ENCODE measurements at places on chromosomes 2 and 18.

DNA sequence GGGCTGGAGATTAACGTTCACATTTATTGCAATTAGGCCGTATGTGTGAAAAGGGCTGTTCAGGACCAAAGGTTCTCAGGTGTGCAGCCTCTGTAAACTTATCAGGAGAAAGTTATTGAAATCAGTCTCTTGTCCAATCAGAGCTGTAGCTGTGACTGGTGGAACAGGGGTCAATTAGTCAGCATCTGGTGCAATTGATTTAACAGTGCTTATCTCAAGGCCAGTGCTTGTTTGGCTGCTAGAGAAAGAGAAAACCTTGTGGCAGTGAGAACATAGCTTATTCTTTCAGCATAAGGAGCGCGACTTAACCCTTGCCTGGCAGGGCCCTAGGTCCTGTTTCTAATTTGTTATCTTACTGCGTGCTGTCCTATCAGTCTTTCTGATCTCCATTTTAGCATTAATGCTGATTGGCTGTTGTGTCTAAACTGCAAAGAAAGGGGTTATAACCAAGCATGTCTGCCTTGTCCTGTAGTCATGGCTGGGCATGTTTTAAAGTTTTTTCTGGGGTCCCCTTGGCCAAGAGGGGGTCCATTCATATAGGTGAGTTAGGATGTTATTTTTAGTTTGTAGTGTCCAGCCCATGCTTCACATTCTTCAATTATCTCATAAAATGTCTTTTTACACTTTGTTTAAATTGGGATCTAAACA, 66.4 kb downstream of the CYB5A start:
- DNase-seq: no peak

DNA sequence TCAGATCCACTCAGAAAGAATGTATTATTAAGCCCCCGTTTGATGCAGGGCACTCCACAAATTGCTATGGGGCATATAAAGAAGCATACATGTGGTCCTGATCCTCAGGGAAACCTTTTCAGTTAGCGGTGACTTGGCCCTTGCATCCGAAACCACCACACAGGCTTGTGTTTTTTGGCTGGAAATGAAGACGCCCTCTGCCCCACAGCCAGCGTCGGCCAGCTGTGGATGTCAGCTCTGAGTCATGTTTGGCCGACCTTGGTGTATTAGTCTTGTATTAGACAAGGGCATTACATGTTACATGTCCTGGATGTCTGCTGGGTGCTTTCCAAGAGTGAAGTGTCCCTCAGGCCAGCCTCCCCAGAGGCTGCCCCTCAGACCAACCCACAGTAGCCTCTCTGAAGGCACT, 107.6 kb upstream of the MAP3K20 start:
- no peak for DNase-seq

- peak; percentile 24 for DNase-seq
These were observed at the start of gene ACVR2A for GRCh38 chr2:147844697-147845410. Gene ACVR2A (plus strand): TSS chr2:147845029. CDS start chr2:147845153, 124 bp downstream.

GRCh38 chr2:152468899-152469692, 134.1 kb downstream of the FMNL2 start:
- peak; percentile 29 for DNase-seq

GRCh38 chr2:201093573-201093972, 21.8 kb downstream of the NDUFB3 start:
- DNase-seq: no peak

DNA sequence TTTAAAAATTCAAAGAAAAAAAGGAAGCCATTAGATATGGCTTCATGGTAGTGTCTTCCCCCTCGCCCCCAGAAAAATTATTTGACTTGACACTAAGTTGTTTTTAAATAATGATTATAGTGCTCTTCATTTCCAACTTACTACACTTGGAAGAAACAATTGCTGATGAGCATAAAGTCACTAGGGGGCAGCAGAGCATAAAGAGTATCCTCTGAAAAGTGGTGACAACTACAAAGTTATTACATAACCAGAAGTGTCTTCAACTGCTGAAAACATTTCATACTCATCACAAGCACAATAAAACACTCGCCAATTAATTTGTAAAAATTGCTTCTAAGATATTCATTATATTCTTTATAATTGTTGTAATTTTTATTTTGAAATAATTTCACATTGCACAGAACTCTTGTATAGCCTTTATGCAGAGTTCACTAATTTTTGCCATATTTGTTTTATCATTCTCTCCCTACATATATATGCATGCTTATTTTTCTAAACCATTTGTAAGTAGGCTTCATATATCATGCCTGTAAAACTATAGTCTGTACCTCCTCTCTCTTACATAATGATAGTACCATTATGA, 54.9 kb downstream of the EXOC6B start:
- DNase-seq: peak; percentile 68

- DNase-seq: no peak
These were observed 65.1 kb downstream of the MAP4K4 start for GRCh38 chr2:101762451-101763171.

DNA sequence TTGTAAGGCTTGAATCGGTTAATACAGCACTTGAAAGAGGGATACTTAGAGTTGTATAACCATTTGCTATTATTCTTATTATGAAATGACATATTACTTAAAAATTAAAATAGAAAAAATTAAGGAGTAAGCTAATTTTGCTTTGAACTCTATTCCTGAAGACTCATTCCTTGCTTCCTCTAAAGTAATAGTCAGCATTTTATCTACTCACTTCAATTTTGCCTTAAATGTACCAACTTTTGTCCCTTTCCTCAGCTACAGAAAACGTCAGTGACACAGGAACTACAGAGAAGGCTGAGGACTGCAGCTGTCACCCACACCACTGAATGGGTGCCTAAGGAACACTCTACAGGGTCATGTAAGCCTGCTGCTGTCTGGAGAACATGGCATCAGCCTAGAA, 80.7 kb upstream of the OSR1 start:
- DNase-seq: no peak

- DNase-seq: no peak
These were observed 144.9 kb downstream of the TGIF1 start for GRCh38 chr18:3594760-3595368.

DNA sequence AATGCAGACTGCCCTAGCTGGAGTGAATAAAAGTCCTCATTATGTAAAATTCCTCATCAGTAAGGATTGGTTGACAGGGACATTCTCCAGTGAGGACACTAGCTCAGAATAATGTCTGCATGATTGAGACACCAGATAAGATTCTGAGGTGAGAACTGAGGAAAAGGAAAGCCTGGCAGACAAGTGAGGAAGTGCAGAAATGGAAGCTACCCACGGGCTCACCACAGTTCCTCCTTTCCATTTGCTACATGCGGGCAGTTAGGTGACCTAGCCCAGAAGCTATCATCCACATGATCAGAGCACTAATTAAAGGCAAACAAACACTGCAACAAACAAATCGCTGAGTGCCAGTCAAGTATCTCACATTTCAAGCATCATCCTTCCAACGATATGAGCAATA, 27.7 kb downstream of the NETO1 start:
- DNase-seq: no peak

GRCh38 chr18:1595195-1595594, 690.5 kb downstream of the ADCYAP1 start:
- no peak for DNase-seq

GRCh38 chr2:178882666-178883440, 75.6 kb upstream of the TTN start:
- DNase-seq: no peak

GRCh38 chr2:128312411-128312810, 6.3 kb downstream of the HS6ST1 start:
- DNase-seq: no peak

- DNase-seq: peak; percentile 54
These were observed 129.6 kb upstream of the SLC1A4 start for GRCh38 chr2:64859312-64860212.

GRCh38 chr2:127121776-127122176, 14.8 kb upstream of the BIN1 start:
- DNase-seq: no peak

DNA sequence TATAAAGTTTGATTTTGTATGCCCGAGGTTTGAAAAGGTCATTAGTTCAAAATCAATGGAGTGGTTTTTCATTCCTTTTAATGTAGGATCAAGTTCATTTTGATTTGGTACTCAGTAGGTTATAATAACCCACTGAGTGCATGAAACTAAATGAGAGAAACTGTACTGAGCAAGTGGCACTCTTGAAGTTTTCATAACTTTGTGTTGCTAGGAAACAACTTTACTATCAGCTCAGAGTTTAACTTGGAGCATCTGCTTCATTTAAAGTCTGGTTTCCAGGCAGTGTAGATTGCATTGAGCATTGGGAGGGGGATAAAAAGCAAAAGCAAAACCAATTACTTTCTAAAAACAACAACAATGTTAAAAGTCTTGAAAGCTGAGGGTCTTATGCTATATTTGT, 1361.6 kb upstream of the CHAC2 start:
- DNase-seq: no peak

DNA sequence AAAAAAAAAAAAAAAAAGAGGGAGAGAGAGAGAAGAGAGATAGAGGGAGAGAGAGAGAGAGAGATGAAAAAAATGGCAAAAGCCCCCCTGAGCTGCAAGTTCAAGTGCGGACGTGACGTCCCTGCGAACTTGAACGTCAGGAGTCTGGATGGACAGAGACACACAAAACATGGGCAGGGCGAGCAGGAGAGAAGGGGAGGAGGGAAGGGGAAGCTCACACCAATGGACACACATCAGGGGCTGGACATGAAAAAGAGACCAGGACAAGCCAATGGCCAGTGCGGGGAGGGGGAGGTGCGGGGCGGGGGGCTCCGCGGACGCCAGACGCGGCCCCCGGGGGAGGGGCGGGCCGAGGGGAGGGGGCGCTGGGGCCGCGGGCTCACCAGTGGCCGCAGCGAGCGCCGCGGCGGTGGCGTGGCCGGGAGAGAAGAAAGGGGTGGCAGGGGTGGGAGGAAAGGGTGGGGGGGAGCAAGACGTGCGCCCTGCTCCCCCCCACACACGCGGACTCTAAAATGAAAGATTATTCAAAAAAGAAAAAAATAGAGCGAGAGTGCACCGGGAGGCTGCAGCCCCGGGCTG, at the start of gene BCL11A:
TSS of gene BCL11A (minus strand) at position 160 of the 579 bp plus-strand sequence. CDS start 384 bp downstream, outside the sequence.
- peak; percentile 97 for DNase-seq

- DNase-seq: no peak
These were observed 274.2 kb downstream of the CDH19 start for GRCh38 chr18:66329716-66330115.

DNA sequence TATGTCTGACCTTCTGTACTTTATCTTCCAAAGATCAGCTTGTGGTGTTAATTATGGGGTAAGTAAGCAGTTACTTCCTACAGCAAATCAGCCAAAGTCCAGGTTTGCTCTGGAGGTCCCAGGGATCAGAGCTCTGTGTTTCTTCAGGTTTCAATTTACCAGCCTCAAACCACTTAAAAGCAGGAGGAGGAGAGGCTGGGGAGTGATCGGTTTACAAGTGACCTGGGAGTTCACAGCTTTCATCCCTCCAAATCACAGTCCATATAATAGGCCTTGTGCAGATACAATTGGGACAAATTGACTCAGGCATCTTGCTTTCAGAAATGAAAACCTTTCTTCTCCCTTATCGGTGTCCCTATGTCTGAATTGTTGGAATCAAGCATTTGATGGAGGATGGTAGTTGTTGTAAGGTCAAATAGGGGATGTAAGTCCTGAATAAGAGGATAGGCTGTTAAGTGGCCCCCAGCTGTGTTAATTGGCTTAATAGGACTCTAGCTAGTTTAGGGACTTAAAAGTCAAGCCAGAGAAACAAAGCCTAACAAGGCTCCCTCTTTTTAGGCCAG, 188.0 kb upstream of the NT5C1B start:
- no peak for DNase-seq

DNA sequence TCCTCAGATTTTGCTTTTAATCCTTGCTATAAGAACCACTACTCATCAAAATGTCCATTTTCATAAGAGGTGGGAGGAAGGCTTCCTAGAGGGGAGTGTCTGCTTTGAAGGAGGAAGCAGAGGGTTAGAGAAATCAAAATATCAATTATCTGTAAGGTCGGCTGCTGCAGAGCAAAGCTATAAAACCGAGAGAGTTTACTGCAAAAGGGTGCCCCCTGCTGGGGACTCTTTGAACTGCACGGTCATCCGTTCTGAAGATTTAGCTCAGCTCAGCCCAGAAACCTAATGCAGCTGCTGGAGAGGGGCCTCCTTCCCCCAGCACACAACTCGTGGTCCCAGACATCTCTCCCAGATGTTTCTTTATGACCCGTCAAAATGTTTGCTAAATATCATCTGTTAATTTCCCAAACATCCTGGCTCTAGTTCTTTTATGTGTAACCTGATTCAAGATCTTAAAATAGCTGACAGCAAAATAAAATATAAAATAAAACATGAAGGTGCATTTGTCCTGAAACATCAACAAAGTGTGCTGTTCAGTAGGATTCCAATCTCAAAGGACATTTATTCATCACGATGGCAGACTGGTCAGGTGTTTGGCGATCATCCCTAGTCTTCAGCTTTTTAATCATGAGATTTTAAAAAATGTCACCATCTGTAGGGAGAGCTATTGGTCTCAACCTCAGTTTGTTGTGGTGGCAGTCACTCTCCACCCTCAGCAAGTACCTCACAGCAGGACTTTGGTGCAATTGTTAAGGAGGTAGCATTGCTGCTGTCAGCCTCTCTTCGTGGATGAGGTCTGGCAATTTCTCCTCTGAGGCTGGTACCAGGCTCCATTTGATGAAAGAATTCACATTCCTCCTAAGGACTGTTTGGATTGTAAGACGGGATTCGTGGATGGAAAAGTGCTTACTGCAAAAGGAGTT, 185.9 kb downstream of the MTX2 start:
- peak; percentile 41 for DNase-seq

- DNase-seq: peak; percentile 50
These were observed 775 bp downstream of the RNF125 start for GRCh38 chr18:32019251-32019948.

- no peak for DNase-seq
These were observed 223.3 kb upstream of the ATP5MC3 start for GRCh38 chr2:175404839-175405238.

DNA sequence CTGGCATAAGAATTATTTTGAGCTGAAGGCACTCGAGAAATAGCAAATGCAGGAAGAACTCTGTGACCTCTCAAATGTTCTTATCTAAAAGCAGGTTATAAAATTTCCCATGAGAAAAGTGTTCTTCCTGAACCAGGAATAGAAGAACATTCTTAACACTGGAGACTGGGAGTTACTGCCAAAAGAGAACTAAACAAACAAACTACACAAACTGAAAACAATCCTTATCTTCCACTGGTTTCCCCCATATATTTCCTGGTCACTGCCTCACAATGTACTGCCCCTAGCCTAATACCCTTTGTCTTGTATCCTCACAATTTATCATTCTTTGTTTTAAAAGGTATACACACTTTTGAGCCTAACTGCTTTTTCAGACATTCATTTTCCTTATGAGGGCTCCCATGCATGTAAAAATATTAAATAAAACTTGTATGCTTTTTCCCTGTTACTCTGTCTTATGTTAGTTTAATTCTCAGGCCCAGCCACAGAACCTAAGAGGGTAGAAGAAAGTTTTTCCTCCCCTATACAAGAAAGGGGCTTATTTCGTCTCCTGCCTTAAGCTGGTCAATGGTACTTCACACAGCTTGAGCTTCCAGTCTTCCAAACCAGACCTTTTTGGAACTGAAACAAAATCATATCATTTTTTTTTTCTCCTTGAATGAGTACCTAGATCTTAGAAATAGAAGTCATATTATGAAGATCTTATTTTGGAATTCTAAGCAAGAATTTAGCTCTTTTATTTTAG, 110.6 kb downstream of the MSTN start:
- DNase-seq: no peak

DNA sequence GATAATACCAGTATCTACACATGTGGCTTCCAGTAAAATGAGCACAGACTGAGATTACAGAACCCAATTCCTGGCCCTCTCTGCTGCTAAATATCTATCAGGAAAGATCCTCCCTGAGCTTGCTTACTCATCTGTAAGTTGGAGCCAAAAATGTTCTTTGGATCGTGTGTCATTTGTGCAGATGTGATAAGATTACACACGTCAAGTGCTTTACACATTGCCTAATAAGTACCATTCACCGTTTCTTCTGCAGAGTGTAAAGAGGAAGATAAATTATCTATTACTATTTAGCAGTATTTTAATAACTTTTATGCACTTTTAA, 23.2 kb upstream of the SLC20A1 start:
- DNase-seq: no peak
